Hair follicle dermal papilla cell (primary cell): ENCODE measurements at places on chromosomes 1 and 21. TPM values are rescaled to one million over a fixed set of nuclear protein-coding genes. Genes with fewer than 3 reads are reported as not detected.

Gene GNAT2
- 0.16 TPM in 1 of 2 replicates, not detected in the other for total RNA-seq

Gene CHODL
- 0.12 and 0.16 TPM in 2 replicates for total RNA-seq

Gene VSIG8
- not detected in 2 replicates for total RNA-seq

Gene TGFBR3
- total RNA-seq, result 228 and 281 TPM in 2 replicates

Gene FCRLB
- 0.49 and 0.73 TPM in 2 replicates for total RNA-seq

Gene ADCY10
- under 0.01 TPM in 1 of 2 replicates, not detected in the other for total RNA-seq

Gene RNU1-3
- total RNA-seq, result under 0.01 TPM in 2 replicates

Gene S100A7A
- total RNA-seq, result not detected in 2 replicates

Gene S100B
- total RNA-seq, result 1.1 and 1.5 TPM in 2 replicates

Gene PTPN22
- total RNA-seq, result 1.3 and 1.7 TPM in 2 replicates

Gene PATJ
- total RNA-seq, result 11.0 and 11.1 TPM in 2 replicates

Gene CD2
- not detected in 2 replicates for total RNA-seq

Gene TEDDM1
- not detected in 2 replicates for total RNA-seq

Gene TMEM82
- not detected in 2 replicates for total RNA-seq

Gene MTARC1
- 0.61 and 0.97 TPM in 2 replicates for total RNA-seq

Gene FMO3
- 0.16 and 0.61 TPM in 2 replicates for total RNA-seq

Gene TENT5C
- total RNA-seq, result 0.49 and 0.61 TPM in 2 replicates

Gene ECM1
- 72.5 and 87.1 TPM in 2 replicates for total RNA-seq

Gene AGPAT3
- total RNA-seq, result 43.6 and 44.9 TPM in 2 replicates

Gene ASTN1
- total RNA-seq, result 0.16 and 0.24 TPM in 2 replicates

Gene TATDN3
- total RNA-seq, result 11.7 and 13.5 TPM in 2 replicates

Gene SPRR2F
- total RNA-seq, result not detected in 2 replicates

Gene NUAK2
- total RNA-seq, result 10.0 and 13.8 TPM in 2 replicates

Gene LHX4
- 0.32 and 0.36 TPM in 2 replicates for total RNA-seq

Gene NEGR1
- 22.2 and 31.6 TPM in 2 replicates for total RNA-seq

Gene HCRTR1
- not detected in 2 replicates for total RNA-seq

Gene HSPA13
- total RNA-seq, result 48.3 and 57.4 TPM in 2 replicates

Gene JAK1
- total RNA-seq, result 202 and 244 TPM in 2 replicates

Gene NFIA
- 2.4 and 3.9 TPM in 2 replicates for total RNA-seq

Gene C1QTNF12
- 0.36 and 1.1 TPM in 2 replicates for total RNA-seq

Gene DISC1
- 11.7 and 13.8 TPM in 2 replicates for total RNA-seq
